Tongue (tissue), 3 donors: ENCODE measurements at places on chromosomes 1 and 21.

- peak; percentile 44 for DNase-seq
Measured at GRCh38 chr1:58934706-58935105, 150.9 kb upstream of the JUN start.

- no peak for DNase-seq
Measured at GRCh38 chr1:17881761-17882160, 126.6 kb downstream of the ACTL8 start.

DNA sequence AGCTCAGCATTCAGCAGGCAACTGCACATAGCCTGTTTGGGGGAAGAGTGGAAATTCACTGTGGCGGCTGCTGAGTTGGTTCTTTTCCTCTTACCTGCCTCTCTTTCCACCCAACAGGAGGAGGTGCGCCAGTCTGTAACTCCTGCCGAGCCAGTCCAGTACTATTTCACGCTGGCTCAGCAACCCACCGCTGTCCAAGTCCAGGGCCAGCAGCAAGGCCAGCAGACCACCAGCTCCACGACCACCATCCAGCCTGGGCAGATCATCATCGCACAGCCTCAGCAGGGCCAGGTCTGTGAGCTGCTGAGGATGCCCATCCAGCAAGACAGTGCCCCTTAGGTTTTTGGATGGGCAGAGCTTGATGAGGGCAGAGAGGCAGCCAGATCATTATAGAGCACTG, 25.6 kb upstream of the KCNQ4 start:
- DNase-seq = no peak

DNA sequence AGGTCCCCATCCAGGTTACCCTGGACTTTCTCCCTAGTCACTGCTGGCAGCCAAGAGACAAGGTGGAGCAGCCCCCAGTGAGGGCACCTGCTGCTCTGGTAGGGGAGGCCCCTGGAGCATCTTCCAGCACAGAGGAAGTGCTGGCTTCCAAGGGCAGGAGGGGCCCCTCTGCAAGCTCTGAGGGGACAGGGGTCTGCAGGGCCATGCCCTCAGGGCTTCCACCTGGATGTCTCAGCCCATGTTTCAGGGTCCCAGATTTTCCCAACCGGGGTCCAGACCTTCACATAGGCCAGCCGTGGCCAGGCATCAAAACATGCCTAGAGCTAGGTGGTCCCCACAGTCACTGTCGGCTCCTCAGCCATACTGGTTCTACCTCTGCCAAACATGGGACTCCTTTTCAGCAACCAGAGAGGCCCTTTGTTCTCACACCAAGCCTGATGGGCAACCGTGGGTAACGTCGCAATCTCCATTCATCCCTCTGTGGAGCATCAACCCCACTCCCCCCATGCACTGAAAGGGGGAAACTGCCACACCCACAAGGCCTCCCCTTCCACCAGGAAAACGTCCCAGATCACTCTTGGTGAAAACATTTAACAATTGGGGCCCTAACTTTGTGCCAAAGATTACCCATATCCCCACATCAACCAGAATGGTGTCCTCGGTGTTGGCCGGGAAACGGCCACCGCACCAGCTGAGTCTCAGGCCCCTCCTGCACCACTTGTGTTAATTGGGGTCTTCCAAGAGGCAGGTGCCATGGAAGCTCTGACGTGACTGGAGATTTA, 1.9 kb upstream of the COL6A2 start:
- DNase-seq = no peak

- no peak for DNase-seq
Measured at GRCh38 chr21:41364308-41364707, 2.5 kb downstream of the MX2 start.

- no peak for DNase-seq
Measured at GRCh38 chr1:43947874-43948437, 1.2 kb downstream of the IPO13 start.

- DNase-seq = no peak
Measured at GRCh38 chr1:226863446-226863845, 7.0 kb upstream of the PSEN2 start.

GRCh38 chr1:161999301-162000052, 24.2 kb downstream of the OLFML2B start:
- DNase-seq = no peak

DNA sequence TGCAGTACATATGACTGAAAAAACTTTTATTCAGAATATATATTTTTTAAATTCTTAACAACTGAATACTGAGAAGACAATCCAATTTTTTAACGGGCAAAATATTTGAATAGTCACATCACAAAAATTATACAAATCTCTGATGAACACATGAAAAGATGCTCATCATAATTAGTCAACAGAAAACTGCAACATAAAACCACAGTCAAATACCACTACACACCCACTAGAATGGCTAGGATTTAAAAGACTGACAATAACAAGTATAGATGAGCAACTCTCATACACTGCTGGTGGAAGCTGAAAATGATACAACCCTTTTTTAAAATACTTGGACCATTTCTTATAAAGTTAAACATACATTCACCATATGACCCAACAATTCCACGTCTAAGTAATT, 87.7 kb upstream of the TNFSF4 start:
- DNase-seq = no peak

- no peak for DNase-seq
Measured at GRCh38 chr21:29235714-29236197, 63.0 kb upstream of the BACH1 start.

- DNase-seq = no peak
Measured at GRCh38 chr1:105608713-105609112, 1447.8 kb upstream of the PRMT6 start.

DNA sequence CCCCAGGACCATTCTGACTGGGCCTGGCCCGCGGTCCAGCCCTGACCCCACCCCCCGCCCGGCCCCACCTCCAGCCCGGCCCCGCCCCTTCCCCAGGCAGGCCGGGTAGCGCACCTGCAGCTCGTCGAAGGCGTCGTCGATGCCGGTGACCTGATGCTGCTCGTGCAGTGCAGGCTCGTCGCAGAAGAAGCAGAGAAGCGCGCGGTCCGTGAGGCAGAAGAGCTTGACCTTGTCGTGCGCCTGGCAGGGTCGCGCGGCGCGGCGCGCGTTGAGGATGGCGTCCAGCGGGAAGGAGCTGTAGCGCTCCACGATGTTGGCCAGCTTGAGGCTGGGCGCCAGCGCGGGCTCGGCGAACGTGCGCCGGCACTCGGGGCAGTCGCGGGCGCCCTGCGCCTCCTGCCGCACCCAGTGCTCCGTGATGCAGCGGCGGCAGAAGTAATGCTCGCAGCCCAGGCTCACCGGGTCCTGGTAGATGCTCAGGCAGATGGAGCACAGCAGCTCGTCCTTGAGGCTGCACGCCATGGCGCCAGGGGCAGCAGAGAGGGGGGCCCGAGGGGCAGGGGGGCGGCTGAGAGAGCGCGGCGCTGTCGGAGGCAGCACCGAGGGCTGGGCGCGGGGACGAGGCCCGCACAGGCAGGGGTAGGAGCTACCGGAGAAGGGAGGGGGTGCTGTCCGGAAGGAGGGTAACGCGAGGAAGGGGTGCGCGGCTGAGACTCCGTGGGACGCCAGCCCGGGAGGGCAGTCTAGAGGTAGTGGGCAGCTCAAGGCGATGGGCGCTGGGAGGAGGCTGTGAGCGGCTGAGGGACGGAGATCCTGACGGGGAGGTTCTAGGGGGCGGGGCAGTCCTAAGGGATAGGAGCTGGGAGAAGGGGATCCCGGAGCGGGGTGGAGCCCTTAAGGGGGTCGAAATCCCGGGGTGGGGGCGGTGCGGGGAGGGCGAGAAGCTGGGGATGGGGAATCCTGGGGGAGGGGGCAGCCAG, 642 bp downstream of the TRIM62 start:
- peak; percentile 57 for DNase-seq

DNA sequence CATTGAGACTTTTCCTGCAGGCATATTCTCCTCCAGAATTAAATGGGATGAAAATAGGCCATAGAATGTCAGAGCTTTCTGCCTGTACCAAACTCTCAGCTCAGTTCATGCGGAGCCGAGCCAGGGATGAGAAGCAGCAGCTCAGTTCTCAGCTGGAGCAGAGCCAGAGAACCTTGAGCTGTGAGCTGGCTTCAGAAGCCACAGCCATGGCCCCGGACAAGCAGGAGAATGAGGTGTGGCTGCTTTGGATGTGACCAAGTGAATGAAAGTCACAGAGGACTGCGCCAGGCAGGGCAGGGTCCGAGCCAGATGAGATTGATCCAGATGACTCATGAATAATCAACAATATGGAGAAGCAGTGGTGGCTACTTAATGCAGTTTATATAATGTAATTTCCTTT, 633.8 kb downstream of the NCAM2 start:
- DNase-seq = no peak

DNA sequence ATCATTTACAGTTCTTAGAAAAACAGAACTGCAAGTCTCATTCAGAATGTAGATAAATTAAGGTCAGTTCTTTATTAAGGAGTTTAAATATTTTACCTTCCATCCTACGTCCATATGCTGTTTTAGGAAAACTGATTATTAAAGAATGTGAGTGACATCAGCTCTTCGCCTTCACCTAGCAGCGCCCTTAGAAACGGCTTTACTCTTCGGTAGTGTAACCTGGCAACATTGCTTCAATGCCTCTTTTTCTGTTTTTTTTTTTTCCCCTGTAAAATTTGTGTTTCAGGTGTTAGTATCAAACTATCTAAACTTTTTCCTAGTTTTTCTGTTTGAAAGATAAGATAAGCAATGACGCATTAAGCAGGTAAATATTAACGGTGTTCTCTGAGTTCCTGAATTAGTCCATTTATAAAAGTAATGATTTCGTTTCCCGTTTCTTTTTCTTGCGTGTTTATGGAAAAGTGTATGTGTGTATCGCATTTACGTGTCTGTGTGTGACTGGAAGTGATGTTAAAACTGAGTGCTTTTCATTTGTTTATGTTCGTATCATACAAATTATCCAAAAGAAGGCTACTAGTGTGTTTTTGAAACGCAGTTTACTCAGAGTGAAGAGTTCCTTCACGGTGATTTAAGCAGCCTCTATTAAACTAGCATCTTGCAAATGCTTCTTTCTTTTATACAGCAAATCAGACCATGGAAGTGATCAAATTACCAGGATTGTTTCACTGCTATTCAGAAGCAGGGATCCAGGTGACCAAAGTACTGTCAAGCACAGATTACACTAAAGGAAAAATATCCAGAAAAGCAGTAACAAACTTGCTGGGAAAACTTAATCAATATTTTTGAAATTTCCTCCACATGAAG, 139.0 kb downstream of the SDCCAG8 start:
- DNase-seq = no peak

GRCh38 chr1:228144193-228144992, 4.3 kb downstream of the GUK1 start:
- no peak for DNase-seq

GRCh38 chr1:12438349-12438924, 179.6 kb downstream of the DHRS3 start:
- DNase-seq = no peak

- DNase-seq = peak; percentile 87
Measured at GRCh38 chr1:206489980-206490770, 17.2 kb upstream of the RASSF5 start.

- DNase-seq = peak; percentile 33
Measured at GRCh38 chr1:147171399-147172167, 687 bp downstream of the PRKAB2 start.

DNA sequence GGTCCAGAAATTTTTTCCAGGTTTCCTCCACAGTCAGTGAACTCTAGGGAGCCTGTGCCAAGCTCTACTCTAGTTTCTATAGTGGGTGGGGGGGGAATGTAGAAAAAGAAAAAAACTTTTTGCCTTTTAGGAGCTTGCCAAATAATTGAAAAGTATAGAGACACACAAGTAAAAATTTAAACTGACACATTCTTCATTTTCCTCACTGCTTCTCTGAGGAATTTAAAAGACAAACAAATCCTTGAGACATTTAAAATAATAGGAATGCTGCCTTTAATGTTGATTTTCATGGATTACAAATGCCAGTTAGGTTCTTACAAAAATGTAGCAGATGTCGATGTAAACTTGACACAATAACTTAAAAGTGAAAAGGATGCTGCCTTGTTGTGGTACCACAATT, 241.9 kb downstream of the DNM3 start:
- peak; percentile 56 for DNase-seq

GRCh38 chr1:227357927-227358302, 39.6 kb upstream of the CDC42BPA start:
- no peak for DNase-seq

- no peak for DNase-seq
Measured at GRCh38 chr1:216849146-216849545, 125.9 kb upstream of the ESRRG start.
